ENCODE measurements at places on chromosomes 6 and 20. TPM values are rescaled to one million over a fixed set of nuclear protein-coding genes. Genes with fewer than 3 reads are reported as not detected.
A peak's percentile ranks its signal among the peaks of the same experiment; 100 is the strongest.

DNA sequence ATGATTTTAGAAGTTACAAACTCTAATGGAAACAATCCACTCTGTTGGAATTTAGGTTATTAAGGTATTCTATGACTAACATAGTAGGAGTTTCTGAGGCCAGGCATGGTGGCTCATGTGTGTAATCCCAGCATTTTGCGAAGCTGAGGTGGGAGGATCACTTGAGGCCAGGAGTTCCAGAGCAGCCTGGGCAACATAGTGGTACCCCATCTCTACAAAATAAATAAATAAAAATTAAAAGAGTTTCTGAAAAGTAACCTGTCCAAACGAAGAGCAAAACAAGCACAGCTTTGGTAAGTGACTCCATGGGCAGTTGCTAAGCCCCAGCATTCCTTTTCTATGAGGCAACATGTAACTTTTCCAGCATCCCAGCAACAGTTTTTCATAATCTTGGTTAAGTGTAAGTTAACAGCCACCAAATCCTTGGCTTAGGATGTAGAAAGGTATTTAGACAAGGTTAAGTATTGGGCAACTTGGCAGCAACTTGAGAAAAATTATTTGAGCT, 86.3 kb downstream of the SOX4 start:
- no peak for DNase-seq

DNA sequence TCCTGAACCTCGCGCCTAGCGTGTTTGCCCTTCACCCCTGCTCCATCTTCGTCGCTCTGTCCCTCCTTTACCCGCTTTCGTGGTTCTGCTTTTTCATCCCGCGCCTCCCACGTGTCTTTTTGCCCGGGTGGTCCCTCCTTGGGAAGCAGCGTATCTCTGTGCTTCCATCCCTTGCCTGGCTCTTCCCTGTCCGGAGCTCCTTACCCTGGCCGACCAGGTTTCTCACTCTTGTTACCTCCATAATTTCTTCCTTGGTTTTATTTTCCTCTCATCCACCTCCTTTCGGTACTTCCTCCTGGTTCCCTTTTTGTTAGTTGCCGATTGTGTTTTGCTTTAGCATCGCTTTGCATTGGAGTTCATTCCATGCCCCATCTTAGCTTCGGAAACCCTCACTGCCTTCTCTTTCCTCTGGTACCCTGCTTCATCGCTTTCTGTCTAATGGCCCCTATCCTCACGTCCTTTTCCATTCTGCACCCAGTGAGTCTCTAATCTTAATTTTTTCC, 735 bp downstream of the FAM135A start:
- peak; percentile 47 for DNase-seq

- DNase-seq = no peak
Measured at GRCh38 chr6:44289726-44290260, 19.5 kb downstream of the TMEM151B start.

- no peak for DNase-seq
Measured at GRCh38 chr20:21862259-21862946, 156.9 kb downstream of the PAX1 start.

DNA sequence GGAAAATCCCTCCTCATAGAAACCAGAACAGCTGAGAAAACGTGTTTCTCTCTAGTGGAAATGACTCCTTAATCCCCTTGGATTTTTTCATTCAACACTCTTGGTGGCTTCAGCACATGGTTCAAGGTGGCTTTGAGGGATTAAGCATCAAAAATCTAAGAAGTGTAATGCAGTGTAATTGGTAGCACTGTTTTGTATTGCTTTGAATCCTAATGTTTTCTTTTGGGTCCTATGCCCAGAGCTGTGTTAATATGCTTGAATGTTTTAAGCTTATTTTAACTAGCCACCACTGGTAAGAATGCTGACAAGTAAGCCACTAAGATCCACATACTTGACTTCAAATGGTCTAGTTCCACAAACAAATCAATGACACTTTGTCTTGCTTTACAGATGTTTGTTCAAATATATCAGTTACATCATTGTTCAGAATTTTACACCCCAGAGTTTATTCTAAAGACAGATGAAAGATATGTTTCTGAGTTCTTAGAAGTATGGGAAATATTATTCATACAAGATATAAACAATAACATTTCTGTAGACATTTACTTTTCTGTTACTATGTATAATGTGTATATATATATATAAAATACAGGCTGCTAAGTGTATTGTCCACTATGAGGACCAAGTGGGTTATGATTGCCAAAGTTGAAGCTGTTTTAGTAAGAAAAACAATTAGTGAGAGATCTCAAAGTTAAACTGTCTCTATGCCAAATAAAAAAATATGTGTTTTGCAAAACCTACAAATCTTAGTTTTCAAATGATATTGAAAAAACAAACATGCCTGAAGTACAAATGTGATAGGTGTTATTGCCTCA, 220.8 kb downstream of the OGFRL1 start:
- no peak for DNase-seq

DNA sequence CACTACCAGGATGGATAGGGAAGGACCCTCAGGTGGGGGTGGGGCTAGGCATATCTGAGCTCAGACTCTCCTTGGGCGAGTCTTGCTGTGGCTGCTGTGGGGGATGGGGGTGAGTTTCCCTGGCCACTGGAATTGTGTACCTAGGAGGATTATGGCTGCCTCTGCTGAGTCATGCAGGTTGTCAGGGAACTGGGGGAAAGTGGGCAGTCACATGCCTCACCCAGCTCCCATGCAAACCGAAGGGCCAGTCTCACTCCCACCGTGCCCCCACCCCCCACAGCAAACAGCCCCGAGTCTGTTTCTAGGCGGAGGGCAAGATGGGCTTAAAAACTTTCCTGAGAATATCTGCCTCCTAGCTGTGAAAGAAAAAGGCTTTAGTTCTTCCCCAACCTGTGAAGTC, 210.3 kb upstream of the FERMT1 start:
- no peak for DNase-seq

DNA sequence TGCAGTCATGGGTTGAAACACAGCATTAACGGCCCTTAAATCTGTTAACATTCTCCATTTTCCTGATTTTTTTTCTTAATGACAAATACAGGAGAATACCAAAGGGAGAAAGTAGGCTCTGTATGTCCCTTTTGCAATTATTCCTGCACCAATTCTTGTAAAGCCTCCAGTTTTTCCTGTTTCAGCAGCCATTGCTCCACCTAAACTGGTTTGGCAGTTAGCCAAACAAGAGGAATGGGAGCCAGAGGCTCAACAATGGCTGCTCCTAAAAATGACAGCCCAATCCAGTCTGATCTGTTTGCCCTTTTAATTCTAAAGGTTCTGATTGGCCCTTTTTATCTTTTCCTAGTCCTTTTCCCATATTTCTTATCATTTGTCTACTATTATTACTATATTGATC, 284.2 kb upstream of the SGK1 start:
- DNase-seq = no peak

GRCh38 chr20:33884633-33885032, 73.5 kb downstream of the CHMP4B start:
- DNase-seq = no peak

DNA sequence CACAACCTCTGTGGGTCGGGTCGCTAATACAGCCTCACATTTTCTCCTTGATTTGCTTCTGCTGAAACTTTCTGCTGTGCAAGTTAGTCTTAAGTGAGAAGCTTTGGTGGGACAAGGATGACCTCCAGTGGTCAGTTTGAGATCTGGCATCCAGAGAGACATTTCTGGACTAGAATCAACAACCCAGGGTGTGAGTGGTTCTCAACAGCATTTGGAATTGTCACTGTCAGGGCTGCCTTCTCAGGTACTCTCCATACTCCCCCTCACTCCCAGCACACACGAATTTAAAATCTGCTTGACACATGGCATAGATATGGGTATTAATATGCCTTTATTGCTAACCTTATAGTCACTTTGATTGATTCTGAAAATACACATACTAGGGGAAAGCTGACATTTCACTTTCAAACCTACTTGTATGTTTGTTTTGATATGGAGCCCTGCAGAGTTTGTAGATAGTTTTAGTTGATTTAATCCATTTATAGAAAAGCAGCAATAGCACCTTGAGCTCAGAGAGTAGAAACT, 13.2 kb downstream of the OTOR start:
- peak; percentile 71 for DNase-seq

- no peak for DNase-seq
Measured at GRCh38 chr20:11337361-11338130, 580.1 kb upstream of the BTBD3 start.

DNA sequence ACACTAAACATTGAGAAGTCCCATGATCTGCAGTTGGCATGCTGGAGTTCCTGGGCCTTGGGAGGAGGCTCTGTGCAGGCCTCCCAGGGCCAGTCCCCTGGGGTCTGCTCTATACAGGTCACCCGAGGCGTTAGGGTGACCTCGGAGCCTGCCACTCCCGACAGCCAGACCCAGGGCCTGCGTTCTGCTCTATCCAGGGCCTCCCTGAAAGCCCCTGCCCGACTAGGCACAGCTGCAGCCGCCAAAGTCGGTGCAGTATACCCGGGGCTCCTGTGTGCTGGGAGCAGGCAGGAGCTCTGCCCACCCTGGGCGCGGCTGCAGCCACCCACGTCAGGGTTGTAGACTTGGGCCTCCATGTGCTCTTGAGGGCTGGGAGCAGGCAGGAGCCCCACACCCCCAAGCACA, 6.3 kb upstream of the OR14J1 start:
- DNase-seq = no peak

DNA sequence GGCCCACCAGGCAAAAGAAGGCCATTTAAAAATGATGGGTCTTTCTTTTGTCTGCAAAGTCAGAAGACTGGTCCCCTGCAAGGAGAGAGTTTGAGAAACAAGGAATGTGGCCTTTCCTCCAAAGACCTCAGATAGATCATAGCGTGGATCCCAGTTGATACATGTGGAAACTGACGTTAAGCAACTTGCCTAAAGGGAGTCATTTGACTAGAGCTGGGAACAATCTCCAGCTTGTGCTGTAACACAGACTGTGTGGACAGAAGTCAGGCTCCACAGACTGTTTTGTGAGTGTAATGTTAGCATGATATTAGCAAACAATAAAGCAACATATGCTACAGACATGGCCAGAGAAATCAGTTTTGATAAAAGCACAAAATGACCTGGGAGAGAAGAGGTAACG, 140.4 kb upstream of the CITED2 start:
- no peak for DNase-seq

- no peak for DNase-seq
Measured at GRCh38 chr6:17015144-17015543, 86.7 kb upstream of the STMND1 start.

DNA sequence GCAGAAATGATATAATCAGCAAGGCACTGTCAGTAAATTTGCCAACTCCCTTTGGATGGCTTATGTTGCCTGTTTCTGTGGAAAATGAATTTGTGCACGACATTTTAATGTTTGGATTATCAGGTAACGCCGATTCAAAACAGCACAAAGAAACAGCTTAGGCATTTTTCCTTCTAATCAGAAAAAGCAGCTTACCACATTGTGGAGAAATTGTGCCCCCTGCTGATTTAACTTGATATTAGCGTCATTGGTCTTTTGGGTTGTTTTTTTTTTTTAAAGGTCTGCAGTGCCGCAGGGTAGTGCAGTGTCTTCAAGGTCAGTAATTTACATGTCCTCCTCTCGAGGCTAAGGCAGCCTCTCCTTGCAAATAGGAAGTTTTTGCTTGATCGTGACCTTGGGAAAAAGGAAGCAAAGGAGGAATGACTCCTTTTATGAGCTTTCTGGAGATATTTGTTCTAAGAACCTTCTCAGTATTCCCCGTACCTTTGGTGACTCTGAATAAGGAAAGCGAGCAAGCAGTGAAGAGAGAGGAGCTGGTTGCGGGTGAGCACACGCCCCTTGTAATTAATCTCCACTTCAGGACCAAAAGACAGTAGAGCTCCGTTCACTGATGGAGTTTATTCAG, 79.1 kb downstream of the ELOVL4 start:
- peak; percentile 88 for DNase-seq

DNA sequence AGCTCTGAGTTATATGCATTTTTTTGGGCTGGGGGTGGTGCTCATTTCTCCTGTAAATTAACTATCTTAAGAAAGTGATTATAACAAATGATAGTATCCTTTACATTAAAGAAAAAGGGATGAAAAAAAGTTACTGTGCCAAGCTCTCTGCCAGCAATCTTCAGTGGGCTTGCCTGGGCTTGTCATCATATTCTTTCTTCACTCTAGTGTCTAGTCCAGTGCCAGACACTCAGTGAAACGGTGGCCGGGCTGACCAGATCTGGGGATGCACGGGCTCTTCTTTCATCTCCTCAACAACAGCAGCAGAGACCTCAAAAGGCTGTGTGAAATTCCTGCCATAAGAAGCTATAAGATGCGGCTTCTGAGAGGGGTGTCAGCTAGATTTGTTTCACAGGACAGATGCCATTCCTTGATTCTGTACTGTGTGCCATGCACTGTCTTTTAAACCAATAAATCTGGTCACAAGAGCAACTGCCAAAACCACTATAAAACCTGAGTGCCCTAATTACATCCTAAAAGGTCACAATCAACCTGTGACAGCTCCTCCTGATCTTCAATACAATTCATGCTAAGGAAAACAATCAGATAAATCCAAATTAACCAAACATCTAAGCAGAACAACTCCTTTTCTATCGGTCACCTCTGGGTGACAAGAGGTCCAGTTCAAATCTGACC, 12.1 kb downstream of the EXOC2 start:
- no peak for DNase-seq

GRCh38 chr6:146914489-146915483, 289.4 kb upstream of the STXBP5 start:
- peak; percentile 75 for DNase-seq

GRCh38 chr20:57498425-57499400, 26.2 kb downstream of the CTCFL start:
- DNase-seq = peak; percentile 46

DNA sequence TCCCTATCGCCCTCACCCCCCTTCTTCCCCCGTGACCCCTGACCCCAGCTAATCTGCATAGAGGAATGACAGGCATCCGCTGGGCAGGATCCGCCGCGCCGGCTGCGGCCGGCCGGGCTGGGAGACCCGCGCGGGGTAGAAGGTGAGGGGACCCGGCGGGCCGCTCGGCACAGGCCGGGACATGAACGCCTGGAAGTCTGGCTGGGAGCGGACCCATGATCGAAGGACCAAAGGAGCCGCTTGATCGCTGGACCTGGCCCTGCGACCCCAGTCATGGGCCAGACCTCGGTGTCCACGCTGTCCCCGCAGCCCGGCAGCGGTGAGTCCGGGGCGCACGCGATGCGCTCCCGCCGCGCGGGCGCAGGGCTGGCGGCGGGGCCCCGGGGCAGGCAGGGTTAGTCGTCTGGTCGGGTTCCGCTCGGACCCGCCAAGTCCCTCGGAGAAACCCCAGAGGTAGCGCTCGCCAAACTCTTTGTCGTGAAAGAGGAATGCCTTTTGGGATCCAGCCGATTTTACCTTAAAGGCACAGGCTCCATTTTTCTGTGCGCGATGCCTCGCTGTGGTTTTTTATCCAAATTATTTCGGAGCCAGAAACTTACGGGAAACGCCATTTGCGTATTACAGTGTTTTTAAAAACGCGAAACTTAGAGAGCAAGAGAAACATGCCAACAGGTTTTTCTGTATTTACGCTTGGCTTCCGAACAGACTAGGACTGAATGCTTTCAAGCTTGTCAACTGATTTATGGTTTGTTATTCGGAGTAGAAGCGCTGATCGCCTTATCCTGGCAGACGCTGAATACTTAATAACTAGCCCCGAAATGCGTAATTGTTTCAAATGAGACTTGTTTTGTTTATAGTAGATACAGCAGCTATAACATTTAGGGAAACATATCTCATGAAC, at the start of gene PHACTR2:
TSS of gene PHACTR2 (plus strand) at position 75 of the 901 bp plus-strand sequence. CDS start at position 274, 199 bp downstream.
- peak; percentile 64 for DNase-seq

- DNase-seq = no peak
Measured at GRCh38 chr6:86856379-86856778, 80.9 kb upstream of the HTR1E start.

TOMM6 gene
- 206 TPM for total RNA-seq

PSORS1C2 gene
- not detected for total RNA-seq

MAS1L gene
- total RNA-seq = not detected

SAPCD1 gene
- 9.9 TPM for total RNA-seq

SLC26A8 gene
- total RNA-seq = not detected

ZSCAN23 gene
- total RNA-seq = 5.4 TPM

HLA-DRB5 gene
- total RNA-seq = not detected
